ENCODE measurements at places on chromosomes 2 and 18.

DNA sequence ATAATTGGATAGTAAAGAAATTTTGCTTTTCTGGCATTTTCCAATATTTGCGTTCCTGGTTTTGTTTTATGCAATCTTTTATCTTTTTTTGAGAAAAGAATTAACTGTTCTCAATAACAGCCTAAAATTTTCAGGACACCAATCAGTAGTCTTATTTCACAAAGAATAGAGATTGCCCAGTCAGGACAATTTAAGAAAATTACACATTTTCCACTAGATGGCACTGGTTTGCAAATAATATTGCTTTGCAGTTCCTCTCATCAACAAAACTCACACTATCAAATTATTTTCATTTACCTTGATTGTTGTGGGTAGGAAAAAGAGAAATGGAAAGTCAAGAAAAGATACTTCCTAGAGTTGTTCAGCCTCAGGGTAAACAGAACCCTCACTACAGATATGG, 2.4 kb upstream of the RBM45 start:
- no peak for DNase-seq

DNA sequence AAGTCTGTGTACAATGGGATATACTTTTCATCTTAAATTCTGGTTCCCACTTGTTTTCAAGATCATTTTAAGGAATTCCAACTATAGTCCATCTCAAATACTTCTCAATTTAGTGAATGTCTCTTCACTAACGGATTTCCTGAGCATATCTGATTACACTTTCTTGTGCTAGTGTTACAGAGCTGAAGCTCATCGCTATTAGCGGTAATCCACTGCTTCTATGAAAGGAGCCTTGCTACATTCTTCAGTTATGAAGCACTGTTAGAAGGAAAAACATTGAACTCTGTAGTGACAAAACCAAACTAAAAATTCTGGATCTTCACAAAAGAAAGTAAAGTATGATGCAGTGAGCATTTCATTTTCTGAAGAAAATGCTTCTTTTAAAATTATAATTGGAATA, 72.0 kb downstream of the AGPS start:
- no peak for DNase-seq

GRCh38 chr2:121998751-121999150, 243.3 kb downstream of the TSN start:
- DNase-seq = no peak

DNA sequence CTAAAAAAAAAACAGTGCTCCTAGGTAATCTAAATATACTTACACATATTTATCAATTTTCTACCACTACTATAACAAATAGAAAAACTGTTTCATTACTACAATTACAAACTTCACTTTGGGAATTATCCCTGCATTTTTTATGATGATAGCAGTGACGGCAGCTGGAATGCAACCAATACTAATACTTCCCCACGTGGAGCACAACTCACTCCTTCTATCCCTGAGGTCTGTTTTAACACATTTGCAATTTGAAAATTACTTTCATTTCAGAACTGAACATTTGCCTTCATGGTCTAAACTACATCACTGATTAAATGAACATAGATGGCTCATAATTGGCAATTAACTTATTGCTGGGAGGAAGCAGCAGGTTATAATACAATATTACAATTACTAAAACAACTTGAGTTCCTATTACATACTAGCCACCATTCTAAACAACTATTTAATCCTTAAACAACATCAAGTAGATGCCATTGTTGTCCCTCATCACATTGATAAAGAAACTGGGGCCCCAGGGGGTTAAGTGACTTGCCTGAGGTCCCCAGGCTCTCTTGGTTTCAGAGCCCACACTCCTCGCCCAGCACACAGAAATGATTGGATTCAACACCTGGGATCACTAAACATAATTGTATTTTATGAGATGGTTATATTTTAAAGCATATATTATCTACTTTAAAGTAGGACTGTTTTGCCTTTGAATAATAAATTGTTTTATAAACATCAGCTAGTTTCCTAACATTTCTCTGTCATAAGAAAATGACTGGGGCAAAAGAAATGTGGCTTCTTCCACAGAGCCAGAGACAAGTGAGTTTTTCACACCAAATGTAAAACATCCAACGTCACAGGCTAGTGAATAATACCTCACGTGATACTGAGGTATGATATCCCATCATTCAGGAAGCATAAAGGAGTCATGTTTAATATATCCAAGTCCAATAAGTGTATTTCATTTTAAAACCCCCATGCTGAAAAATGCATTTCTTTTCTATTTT, 6.2 kb downstream of the COLEC12 start:
- DNase-seq = no peak

DNA sequence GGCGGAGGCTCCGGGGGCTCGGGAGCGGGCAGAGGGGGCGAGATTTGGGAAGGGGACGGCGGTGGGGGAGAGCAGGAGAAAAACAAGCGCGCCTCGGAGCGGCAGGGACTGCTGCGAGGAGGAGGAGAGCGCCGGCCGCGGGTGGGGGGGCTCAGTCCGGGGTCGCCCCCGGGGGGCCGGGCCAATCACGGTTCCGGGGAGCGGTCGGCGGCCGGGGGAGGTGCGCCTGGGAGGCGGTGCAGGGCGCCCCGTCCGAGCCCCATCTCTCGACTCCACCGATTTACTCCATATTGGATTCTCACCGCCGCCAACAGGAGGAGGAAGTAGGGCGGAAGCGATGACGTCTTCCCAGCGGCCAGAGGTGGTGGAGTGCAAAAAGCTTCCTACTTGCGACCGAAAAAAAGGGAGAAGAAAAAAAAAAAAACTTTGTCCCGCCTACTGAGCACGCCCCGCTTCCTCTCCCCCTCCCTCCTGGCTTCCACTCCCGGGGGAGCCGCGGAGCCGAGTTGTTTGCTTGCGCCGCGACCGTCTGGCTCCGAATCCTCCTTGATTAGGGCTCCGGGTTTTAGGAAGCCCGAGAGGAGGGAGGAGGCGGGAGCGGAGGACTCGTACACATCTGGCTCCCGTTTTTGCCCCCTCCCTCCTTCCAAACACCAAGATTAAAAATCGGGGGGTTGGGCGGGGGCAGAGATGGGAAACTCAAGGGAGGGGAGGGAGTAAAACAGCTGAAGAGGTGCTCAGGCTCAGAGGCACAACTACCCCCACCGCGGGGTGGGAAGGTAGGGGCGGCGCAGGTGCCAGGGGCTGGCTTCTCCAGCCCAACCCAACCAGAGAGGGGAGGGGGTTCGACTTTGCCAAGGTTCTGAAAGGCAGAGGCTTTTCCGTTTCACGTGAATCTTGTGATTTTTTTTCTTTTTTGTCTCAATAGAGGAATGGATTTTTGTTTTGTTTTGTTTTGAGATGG, at the start of gene SPRED2:
TSS of gene SPRED2 (minus strand) at position 373 of the 964 bp plus-strand sequence. CDS start 612 bp downstream, outside the sequence.
- DNase-seq = peak; percentile 94

- DNase-seq = no peak
Measured at GRCh38 chr2:59594671-59595222, 958.7 kb downstream of the BCL11A start.

- DNase-seq = no peak
Measured at GRCh38 chr2:210626849-210627248, 70.5 kb downstream of the CPS1 start.

DNA sequence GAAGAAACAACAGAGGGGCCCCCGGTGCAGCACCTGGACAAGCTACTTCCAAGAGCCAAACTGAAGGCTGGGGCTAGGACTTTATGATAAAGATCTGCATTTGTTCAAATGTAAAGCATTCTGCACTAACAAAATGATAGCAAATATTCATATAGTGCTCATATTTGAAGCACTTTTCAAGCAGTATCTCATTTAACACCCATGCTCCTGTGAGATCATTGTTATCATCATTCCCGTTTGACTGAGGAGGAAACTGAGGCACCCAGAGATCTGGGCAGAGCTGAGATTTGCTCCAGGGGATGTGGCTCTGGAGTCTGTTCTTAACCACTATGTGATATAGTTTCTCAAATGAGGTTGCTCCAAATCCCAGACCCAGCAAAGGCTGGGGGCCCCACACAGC, 9.8 kb downstream of the KCTD1 start:
- no peak for DNase-seq

DNA sequence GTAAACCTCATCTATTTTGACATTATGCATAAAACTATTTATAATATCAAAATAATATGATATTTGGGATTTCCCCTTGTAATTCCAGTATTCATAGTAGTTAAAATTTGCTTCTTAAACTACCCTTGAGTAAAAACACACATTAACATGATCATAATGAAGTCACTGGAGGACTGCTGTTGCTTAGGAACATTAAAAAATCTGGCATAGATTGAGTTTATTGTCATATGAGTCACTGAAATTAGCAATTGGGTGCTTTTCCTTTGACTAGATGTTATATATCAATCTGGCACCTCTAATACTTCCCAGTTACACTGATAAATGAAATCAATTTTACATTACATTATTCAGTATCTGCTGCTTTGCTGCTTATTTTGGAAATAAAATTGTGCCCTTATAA, 57.0 kb upstream of the ZC3H15 start:
- no peak for DNase-seq

GRCh38 chr2:218831378-218831990, at the start of gene PRKAG3:
Gene PRKAG3 (minus strand): TSS chr2:218831803.
- peak; percentile 82 for DNase-seq

- peak; percentile 66 for DNase-seq
Measured at GRCh38 chr2:239936838-239937581, 88.1 kb downstream of the NDUFA10 start.

DNA sequence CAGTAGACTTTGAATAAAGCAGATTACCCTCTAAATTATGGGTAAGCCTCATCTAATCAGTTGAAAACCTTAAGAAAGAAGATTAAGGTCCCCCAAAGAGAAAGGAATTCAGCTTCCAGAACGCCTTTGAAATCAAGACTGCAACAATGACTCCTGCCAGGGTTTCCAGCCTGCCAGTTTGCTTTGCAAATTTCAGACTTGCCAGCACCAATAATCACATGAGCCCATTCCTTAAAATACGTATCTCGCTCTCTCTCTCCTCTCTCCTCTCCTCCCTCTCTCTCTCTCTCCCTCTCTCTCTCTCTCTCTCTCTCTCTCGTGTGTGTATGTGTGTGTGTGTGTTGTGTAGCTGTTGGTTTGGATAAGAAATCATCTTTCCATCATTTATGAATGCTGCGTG, 184.2 kb downstream of the PDE1A start:
- DNase-seq = no peak

GRCh38 chr18:57208047-57208446, 61.2 kb downstream of the BOD1L2 start:
- DNase-seq = no peak

GRCh38 chr2:76050196-76050595, 339.5 kb upstream of the GCFC2 start:
- no peak for DNase-seq

- no peak for DNase-seq
Measured at GRCh38 chr2:171334171-171334570, 99.6 kb downstream of the METTL8 start.

DNA sequence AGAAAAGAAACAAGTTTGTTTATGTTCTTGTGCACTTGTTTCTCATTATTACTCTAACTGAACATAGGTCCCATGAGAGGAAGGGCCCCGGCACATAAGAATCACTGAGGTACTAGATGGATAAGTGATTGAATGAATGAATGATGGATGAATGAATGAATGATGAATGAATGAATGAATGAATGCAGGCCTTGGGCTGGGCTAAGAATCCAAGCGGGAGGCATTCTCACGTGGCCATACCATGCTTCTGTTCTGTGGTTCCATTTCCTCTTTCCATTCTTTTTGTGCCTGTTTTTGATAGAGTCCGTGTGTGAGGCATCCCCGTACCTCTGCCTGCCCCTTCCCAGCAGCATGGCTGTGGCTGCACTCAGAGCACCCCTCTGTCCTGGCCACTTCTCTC, 94.8 kb downstream of the SH3BP4 start:
- DNase-seq = peak; percentile 59

DNA sequence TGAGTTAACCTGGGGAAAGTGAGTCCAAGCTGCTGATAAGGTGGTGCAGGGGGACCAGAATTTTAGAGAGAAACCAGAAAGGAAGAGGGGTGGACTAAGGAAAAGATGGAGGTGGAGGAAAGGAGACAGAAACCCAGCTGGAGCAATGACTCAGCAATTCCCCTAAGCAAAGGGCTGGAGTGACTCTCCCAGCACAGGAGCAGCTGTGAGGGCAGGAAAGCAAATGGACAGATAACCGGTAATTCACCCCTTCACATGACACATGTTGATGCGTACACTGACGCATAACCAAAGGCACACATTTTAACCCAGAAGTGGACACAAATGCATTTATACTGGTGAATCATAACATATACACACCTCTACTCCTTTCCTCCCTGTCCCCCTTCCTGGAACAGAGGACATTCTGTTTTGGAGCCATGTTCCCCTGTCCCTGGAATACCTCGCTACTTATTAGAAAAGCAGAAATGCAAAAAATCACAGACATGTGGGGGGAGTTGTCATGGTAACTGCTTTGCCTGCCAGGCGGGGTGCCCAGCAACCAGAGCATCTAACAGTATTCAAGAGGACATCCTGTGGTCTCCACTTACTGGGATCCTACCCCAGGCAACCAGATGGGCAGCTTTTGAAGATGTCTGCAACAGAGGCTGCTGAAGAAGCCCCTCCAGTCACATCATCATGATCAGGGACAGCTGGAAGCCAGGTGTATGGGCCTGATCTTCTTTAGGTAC, 4.7 kb downstream of the CDK5R2 start:
- DNase-seq = no peak

DNA sequence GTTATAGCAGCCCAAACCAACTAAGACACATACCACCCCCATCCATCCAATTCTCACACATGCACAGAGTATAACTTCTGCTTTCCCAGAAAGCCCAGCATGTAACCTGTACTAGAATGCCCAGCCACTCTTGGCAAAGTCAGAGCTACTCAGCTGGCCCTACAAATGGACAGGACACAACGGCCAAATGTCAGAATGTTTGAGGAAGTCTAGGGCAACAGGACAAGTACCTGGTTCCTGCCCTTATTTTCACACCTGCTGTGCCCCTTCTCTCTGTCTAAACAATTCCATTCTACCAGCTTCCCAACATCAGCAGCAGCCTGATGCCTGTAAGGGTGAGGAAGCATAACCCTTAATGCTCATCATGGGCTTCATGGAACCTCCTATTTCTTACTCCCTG, 15.1 kb upstream of the BZW1 start:
- no peak for DNase-seq

DNA sequence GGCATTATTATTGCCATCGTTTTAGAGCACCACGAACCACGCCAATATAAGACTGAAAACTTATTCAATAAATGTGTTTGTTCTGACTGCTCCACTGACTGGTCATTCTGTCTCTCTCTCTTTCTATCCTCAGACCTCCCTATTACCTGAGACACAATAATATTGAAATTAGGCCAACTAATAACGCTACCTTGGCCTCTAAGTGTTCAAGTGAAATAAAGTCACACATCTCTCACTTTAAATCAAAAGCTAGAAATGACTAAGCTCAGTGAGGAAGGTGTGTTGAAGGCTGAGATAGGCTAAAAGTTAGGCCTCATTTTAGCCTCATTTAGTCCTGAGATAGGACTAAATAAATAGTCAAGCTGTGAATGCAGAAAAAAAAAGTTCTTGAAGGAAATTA, 38.8 kb downstream of the G6PC2 start:
- no peak for DNase-seq

All from lower leg skin (tissue), 4 donors.